ENCODE measurements at places on chromosomes 2 and 18. TPM values are rescaled to one million over a fixed set of nuclear protein-coding genes. Genes with fewer than 3 reads are reported as not detected.

The NOP58 gene
- total RNA-seq: 161 TPM

The SLC5A7 gene
- total RNA-seq: not detected

The ZNF513 gene
- 6.8 TPM for total RNA-seq

The KHK gene
- total RNA-seq: 9.5 TPM

The NETO1 gene
- total RNA-seq: not detected

The TTL gene
- 29.2 TPM for total RNA-seq

The TTC21B gene
- total RNA-seq: 24.1 TPM

The C2orf78 gene
- total RNA-seq: not detected

The ZAP70 gene
- 218 TPM for total RNA-seq

The TFCP2L1 gene
- not detected for total RNA-seq

The TUBB8B gene
- not detected for total RNA-seq

The KLHL41 gene
- total RNA-seq: 0.34 TPM

The PSMA8 gene
- total RNA-seq: 1.8 TPM

The ATP6V1B1 gene
- total RNA-seq: not detected

The IL1RL1 gene
- total RNA-seq: 0.09 TPM

The PCARE gene
- total RNA-seq: not detected

The CRACDL gene
- 0.09 TPM for total RNA-seq

The GAREM2 gene
- 2.2 TPM for total RNA-seq

Measured in activated CD8-positive, alpha-beta T cell treated with anti-CD3 and anti-CD28 coated beads for 36 hours (primary cell).